ENCODE measurements at places on chromosomes 2 and 18.

DNA sequence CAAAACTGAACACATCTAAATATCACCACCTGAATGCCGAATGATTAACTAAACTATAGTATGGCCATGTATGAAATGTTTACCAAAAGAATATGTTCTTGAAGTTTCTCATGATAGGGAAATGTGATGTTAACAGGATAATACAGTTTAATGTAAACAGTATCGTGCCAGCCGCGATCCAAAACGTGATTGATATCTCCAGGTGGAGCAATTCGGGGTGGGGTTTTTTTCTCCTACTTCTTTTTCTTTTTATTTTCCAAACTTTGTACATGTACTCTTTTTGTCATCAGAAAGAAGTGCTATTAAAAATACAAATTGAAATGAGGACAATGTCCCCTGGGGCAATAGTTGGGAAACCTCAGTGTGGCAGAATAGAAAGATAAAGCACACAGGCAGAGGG lies 4.0 kb upstream of the BIN1 start:
- no peak for DNase-seq

DNA sequence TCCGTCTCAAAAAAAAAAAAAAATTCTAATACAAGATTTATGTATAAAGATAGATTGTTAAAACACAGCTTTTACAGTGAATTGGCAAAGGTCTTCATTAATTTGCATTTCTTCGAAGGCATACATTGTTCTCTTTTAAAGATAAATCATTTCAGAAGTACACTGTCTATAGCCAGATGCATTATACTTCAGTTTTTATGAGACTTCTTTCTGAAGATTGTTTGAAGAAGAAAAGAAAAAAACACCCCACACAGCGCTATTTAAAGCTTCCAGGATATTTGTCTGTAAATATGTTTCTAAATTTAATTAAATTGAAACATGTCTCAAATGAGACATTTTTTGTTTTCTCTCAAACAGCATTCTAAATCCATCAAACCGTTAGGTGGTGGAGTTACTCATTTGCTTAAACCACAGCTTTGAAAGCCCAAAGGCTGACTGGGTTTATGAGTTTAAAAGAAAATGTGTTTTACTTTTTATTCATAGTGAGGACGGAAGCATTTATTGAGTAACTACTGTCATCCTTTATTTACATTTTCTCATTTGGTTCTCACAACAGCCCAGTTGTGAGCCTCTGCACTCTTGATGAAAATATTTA lies 42.4 kb upstream of the C1GALT1C1L start:
- no peak for DNase-seq

DNA sequence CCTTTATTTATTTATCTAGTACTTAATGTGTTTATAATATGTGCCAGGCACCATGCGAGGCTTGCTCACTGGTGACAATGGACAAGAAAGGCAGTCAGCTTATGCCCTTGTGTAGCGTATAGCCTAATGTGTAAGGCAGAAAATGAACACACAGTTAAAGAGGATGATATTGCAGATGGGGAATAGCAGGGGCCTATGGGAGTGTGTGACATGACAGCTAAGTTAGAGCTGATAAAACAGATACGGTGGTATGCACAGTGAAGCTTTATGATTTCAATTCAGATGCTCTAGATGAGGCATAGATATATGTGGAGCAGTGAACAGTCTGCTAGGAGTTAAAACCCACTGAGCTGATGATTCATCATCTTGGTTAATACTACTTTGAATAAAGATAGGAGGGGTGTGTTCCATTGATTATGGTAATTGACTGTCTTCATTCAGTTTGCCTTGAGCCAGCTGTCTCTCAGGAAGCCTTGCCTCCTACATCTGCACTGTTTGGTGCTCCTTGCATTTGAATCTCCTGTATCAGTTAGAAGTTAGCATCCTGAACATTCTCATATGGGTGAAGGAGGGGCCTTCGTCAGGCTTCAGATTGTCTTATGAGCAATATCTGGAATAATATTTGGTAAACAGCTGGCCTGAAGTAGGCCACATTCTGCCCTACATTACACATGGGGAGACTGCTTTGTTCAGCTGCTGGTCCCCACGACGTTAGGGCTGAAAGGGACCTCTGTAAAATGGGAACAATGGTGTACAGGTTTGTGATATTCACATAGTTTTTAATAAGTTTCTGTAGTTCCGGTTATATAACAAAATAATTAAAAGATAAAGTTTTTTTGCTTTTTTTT lies 13.2 kb downstream of the MAP4K4 start:
- DNase-seq = no peak

DNA sequence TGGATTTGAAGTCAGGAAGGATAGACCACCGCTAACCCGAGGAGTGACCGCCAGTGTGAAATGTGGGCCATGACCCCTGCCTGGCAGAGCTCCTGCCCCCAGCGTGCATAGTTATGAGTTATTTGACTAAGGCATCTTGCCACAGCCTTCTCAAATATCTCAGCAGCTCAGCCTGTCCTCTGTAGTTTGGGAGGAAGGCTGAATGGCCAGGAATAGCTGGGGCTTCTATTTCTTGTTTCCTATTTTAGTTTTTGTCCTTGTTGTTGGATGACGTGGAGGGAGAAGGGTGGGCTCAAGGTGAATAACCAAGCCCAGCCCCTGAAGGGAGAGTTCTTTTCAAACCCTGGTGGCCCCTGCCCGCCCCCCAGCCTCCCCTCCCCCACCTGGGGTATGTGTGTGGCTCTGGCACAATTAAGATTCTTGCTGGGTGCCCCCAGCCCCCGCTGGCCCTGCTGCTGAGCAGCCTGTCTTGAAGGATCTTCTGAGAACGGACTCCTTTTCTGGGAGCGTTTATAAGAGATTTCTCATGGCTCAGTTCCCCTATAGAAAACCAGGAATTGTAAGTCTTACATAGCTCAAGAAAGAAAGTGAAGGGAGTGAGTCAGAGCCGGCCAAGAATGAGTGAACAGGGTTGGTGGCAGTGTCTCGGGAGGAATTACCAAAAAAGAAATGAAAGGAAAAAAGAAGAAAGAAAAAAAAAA lies 157.4 kb downstream of the GLI2 start:
- DNase-seq = peak; percentile 33

DNA sequence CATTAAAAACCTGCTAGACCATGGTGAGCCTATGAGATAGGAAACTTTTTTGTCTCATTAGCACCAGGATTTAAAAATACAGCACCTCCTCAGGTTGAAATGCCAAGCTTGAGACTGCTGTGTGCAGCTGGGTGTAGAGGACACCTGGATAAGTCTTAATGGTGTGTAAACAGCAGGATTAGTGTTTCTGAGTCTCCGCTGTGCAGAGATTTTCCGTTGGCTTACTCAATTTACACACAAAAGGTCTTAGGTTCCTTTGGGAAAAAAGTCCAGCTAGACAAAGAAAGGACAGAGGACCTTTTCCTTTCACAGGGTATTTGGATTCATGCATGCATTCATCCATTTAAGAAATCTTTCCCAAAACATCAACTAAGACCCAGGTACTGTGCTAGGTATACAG lies 168.1 kb downstream of the NRXN1 start:
- no peak for DNase-seq

DNA sequence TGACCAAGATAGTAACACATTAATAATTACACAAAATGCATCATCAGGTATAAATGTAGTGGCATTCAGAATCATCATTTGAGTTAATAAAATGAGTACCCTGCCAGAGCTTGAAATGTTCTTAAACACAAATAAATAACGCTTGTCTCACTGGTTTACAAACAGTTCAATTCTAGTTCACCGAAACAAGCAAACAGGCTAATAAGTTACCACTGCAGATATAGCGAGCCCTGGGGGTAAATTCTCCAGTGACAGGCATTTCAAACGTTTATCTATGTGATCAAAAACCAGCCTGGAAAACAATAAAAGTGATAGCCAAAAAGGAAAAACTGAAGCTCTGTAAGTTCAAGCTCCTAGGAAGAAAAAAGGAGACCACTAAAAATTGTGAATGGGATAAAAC lies 152.6 kb downstream of the THADA start:
- DNase-seq = no peak

- DNase-seq = no peak
Observed at GRCh38 chr18:30676053-30676480, 366.5 kb downstream of the DSC3 start.

GRCh38 chr18:54822872-54823845 lies 5.1 kb upstream of the RAB27B start:
- peak; percentile 78 for DNase-seq

- no peak for DNase-seq
Observed at GRCh38 chr2:65465857-65466256, 33.5 kb upstream of the SPRED2 start.

All from AG04450 (cell line).